ENCODE measurements at places on chromosomes 13 and 19.

DNA sequence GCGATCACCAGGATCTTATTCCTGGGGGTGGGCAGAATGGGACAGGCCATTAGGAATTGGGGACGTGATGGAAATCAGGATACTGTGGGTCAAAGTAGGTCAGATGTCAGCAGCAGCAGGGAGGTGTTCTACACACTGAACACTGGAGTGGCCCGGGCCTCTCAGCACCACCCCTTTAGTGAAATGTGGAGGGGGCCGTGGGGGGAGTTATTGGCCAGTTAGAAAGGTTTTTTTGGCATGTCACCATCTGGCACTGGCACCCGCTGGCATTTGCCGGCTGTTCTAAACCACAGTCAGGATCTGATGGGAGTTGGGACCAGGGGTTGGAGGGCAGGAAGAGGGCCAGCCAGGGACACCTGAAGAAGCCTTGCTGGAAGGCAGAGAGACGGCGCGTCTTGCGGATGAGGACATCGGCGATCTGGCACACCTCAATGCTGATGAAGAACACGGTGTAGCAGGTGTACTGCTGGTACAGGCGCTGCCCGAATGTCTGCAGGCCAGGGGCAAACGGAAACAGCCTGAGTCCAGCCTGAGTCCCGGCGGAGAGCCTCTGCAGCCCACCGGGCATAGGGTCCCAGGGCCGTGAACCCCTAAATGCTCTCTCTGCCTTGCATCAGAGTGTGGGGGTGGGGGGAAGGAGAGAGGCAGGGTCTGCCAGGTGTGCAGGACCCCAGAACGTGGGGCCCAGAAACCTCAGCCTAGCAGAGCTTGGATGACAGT, 5.8 kb downstream of the TMEM147 start:
- no peak for DNase-seq

DNA sequence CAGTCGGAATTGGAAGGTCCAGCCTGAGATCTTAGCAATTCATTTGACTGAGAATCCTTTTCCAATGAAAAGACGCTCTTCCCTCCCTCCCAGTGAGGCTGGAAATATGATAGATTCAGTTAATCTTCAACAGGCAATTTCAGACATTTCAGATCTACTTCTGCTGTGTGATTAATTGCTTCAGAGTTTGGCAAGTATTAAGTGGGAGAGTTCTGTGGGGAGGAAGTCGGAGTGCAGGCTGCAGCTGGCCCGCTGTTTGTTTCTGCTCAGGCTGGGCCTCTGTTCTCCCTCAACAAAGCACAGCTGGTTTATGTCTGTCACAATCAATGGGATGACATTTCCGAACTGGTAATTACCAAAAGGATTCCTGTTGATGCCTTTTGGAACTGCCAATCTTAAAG, 178.2 kb downstream of the NDFIP2 start:
- peak; percentile 47 for DNase-seq

- DNase-seq = peak; percentile 83
These were observed 117.6 kb downstream of the USP12 start for GRCh38 chr13:27053902-27054595.

DNA sequence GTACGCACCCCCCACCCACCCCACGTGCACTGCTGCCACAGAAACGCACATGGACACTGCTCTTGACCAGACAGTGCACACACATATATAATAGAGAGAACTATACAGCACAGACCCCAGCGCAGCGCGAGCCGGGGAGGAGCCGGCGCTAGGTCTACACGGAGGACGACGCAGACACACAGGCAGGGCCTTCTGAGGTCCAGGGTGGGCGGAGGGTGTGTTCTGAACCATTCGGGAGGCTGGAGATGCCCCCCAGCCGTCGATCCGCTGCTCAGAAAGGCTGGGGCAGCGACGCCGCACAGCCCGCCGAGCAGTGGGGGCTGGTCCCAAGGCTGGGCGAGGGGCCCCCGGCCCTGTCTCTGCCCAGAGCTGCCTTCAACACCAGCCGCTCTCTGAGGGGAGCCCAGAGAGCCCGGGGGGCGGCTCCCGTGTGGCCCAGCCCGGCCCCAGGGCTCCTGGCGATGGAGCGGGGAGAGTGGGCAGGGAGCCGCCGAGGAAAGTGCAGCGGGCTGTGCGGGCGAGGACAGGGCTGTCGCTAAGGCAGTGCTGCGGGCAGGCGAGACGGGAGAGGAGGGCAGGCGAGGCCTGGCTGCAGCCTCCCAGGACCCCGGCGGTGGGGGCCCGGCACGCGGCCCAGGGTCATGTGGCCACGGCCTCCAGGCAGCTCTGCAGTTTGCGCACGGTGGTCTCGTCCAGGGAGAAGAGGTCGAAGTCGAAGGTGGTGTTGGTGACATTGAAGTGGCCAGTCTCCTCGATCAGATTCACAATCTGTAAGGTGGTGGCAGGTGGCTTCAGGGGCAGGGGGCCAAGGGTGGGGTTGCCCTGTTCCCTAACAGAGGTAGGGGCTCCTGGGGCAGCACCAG, 67.1 kb downstream of the MLLT1 start:
- no peak for DNase-seq

DNA sequence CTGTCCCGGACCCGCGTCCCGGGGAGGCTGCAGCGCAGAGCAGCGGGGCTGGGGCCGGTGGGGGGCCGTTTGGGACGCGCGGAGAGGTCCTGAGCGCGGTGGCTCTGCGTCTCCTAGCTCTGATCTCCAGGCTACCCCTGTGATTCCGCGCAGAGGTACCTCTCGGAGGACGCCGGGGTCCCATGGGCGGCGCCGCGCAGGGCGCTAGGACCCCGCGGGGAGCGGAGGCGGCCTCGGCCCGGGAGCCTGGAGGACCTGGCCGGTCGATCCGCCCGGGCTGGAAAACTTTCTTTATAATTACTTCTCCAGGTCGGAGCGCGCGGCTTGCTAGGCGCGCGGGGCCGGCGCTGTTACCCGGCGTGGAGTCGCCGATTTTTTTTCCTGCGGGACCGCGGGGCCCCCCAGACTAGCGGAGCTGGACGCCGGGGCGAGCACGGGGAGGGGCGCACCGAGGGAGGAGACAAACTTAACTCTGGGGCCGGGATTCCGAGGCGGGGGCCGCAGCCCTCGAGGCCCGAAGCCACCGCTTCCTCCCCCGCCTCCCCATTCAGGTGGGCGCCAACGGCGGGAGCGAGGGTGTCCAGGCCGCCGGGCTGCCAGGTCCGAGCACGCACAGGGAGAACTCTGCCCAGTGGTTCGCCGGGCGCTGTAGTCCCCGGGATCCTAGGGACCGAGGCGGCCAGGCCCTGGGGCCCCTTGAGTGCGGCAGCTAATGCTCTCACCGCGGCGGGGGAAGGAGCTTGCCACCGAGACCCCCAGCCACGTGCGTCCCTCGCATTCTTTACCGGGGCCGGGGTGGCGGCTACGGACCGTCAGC, 848 bp upstream of the CEBPA start:
- DNase-seq = peak; percentile 42

- no peak for DNase-seq
These were observed 56.8 kb upstream of the KLF12 start for GRCh38 chr13:74190999-74191398.

Measured in foreskin keratinocyte (primary cell).